Neural crest cell (in vitro differentiated cells): ENCODE measurements at places on chromosomes 7 and 10.

GRCh38 chr7:129401967-129402860 is 32.0 kb upstream of the STRIP2 start:
- DNase-seq, result no peak

GRCh38 chr7:26083113-26083512 is 68.9 kb upstream of the NFE2L3 start:
- DNase-seq, result no peak

DNA sequence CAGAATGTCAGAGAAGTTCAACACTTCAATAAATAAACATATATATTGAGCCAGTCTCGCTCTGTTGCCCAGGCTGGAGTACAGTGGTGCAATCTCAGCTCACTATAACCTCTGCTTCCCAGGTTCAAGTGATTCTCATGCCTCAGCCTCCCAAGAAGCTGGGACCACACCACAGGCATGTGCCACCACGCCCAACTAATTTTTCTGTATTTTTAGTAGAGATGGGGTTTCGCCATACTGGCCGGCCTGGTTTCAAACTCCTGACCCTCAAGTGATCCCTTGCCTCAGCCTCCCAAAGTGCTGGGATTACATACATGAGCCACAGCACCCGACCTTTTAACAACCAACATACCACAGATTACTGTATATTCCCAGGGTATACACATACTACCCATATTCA is 134.2 kb downstream of the JMJD1C start:
- DNase-seq, result no peak

DNA sequence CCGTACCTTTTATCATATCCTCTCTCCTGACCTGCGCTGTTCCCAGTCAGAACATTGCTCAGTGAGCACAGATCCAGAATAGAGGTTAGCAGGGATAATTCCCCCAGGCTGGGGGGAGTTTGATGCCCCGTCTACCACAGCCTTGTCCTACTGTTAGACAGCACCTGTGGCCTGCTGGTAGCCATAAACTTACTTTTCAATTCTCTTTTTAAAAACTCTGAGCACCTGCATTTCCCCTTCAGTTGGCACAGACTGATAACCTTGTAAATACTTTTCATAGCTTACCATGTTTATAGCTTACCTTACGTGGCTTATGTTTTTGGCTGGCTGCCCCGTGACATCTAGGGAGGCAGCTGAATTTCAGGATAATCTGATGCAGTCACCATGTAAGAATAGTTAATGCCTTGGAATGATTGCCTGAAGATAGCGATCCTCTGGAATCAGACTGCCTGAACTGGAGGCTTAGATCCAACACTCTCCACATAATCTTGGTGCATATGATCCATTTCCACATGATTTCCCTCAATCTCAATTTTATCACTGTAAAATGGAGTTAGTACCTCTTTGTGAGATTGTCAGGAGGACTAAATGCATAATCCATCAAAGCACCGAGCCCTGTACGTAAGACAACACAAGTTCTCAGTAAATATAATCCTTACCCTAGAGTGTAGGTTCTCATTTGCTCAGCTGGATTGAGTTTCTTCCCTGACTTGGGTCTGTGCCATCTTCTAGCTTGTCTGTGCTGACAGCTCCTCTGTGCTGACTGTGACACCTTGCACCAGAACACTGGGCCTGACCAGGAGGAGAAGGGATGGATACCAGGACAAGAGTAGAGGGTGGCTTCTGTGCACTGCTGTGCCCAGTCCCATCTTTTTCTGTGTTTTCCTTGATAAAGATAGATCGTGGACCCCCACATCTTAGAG is 111.7 kb upstream of the GJD4 start:
- DNase-seq, result no peak

- no peak for DNase-seq
Measured at GRCh38 chr7:137671920-137672319, 174.9 kb downstream of the DGKI start.

- no peak for DNase-seq
Measured at GRCh38 chr10:86635402-86635801, 18.9 kb upstream of the OPN4 start.

DNA sequence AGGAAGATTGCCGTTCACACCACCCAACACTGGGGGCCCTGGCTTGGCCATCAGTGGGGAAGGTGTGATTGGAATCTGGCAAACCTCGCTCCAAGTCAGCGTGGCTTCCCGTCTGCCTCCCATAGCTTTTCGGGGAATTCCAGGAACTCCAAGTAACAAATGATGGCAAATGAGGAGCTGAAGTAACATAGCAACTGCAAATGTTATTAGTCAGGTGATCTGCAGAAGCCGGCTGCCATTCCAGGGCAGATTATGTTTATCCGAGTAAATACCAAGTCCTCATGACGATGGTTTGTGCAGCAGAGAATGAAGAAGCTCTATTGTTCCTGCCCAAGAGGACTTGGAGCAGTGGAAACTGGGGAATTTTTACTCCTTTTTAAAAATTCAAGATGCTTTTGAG is 270.5 kb upstream of the PODXL start:
- no peak for DNase-seq

DNA sequence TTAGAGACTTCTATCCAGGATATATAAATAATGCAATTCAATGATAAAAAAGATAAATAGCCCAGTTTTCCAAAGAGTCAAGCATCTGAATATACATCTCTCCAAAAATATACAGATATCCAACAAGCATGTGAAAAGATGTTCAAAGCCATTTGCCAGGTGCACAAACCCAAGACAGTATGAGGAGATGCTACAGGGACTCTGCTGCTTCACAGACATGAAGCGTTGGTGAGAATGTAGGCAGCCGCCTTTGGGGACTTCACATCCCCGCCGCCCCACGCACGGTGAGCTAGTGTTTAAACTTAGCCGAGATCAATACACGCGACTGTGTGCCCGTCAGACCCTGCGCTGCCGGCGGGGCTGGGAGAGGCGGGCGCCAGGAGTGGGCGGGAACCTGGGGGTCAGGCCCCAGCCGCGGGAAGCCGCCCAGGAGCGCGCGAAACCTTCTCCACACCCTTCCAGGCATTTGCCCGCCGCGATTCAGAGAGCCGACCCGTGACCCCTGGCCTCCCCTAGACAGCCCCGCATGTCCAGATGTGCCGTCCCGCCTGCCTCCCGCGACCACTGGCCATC is 927 bp upstream of the ALOX5 start:
- no peak for DNase-seq

GRCh38 chr7:5302577-5302976 is 19.8 kb downstream of the SLC29A4 start:
- no peak for DNase-seq

DNA sequence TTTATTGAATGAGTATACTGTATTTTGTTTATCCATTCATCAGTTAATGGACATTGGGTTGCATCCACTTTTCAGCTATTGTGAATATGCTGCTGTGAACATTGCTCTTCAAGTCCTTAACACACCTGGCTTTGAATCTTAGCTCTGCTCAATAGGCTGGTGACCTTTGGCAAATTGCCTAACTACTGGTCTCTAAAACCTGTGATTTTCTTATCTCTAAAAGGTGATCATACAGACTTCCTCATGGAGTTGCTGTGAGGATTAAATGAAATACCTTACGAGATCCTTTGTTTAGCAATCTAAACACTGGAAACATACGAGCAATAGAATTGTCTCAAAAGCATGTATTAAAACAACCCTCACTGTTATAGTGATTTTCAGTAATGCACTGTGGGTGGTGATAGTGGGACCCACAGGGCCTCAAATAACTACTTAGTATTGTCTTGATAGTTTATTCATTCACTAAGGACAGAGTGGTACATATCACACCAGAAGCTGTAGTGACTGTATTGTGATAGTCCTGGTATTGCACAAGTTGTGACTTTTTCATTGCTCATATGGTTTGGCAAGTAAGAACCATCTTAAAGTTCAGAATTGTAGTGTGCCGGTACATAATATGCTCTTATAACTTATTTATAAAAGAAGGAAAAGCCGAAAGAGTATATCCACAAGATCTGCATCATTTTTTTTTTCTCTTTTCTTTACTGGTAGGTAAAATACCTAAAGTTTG is 257.6 kb downstream of the EXOC4 start:
- no peak for DNase-seq

DNA sequence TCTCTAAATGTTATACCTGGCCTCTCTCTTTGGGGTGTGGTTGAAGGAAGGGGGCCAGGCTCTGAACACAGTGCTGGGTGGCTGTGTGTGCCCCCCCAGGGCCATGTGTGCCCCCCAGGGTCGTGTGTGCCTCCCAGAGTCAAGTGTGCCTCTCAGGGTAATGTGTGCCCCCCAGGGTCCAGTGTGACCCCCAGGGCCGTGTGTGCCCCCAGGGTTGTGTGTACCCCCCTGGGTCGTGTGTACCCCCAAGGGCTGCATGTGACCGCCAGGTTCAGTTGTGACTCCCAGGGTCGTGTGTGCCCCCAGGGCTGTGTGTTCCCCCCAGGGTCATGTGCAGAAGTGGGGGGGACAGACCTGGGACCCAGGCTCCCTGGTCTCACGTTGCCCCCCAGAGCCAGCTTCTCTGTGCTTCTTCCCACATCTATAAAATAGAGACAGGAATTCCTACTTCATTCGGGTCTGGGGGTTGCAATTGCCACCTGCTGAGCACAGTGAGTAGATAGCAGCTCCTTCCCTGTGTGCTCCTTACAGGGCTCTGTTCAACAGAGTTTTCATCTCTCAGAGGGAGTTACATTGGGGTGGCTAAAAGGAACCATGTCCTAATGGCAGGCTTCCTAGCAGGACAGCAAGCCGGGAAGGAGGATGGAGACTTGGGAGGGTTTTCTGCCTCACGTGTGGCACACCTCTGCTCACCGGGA is 40.7 kb upstream of the AQP1 start:
- DNase-seq, result no peak

- no peak for DNase-seq
Measured at GRCh38 chr10:113443141-113443925, 109.5 kb upstream of the HABP2 start.

DNA sequence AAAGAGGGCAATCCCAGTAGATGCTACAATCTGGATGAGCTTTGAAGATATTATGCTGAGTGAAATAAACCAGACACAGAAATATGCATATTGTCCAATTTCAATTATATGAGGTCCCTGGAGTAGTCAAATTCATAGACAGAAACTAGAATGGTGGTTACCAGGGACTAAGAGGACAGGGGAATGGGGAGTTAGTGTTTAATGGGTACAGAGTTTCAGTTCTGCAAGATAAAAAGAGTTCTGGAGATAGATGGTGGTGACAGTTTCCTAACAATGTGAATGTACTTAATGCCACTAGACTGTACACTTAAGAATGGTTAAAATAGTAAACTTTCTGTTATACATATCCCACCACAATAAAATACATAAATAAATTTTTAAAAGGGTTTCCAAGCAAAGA is 236.6 kb downstream of the ELMO1 start:
- DNase-seq, result no peak

DNA sequence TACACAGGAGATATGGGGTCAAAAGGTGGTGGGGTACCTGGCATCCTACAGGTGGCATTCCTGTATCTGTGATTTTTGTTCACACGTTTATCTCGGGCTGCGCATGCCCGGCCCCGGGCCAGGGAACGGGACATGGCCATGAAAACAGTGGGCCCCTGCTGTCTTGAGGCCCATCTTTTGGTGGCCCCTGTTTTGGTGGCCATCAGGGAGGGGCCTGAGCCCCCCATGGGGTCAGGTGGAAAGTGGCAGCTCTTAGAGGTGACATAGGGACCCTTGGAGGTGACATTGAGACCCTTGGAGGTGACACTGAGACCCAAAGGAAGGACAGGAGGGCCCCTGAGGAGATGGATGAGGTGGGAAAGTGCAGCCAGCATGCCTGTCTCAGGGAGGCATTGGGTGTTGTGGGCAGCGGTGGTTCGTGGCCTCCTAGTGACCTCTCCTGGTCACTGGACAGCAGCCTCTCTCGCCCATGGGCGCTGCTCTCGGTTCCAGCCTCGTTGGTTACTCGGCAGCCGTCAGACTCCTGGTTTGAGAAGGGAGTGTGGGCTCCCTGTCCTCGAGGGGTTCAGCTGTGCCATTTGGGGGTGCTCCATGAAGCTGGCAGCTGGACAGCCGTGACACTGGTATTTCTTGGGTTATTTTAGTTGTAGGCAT is 39.9 kb downstream of the INPP5A start:
- no peak for DNase-seq

DNA sequence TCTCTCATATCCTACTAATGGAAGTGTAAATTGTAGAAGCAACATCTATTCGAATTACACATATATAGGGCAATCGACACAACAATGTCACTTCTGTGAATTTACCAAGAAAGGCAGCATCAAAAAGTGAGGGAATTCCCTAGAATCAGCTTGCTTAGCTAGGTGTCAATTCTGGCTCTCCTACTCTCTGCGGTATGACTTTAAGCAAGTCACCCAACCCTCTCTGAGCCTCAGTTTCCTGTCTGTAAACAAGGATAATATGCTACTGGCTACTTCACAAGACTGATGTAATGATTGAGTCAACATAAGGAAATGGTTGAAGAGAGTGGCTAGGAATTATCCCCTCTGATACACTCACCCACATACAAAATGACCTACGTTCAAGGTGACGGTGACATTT is 19.4 kb downstream of the CCDC6 start:
- DNase-seq, result no peak

GRCh38 chr7:77812290-77812685 is 13.7 kb downstream of the PHTF2 start:
- DNase-seq, result no peak

DNA sequence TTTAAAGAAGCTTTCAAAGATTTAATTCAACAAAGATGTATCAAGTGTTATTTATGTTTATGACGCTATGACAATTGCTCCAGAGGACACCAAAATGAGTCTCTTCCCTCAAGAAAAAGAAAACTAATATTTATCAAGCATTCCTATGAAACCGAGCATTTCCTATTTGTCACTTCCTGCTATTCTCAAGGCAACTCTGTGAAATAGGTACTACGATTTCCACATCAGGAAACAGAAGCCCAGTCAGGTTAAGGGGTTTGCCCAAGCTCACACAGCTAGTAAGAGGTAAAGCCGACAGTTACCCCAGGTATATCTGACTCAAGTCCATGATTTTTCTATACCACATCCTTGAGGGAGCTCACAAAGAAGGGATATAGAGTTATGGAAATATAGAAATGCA is 85.9 kb downstream of the TRIL start:
- DNase-seq, result no peak

DNA sequence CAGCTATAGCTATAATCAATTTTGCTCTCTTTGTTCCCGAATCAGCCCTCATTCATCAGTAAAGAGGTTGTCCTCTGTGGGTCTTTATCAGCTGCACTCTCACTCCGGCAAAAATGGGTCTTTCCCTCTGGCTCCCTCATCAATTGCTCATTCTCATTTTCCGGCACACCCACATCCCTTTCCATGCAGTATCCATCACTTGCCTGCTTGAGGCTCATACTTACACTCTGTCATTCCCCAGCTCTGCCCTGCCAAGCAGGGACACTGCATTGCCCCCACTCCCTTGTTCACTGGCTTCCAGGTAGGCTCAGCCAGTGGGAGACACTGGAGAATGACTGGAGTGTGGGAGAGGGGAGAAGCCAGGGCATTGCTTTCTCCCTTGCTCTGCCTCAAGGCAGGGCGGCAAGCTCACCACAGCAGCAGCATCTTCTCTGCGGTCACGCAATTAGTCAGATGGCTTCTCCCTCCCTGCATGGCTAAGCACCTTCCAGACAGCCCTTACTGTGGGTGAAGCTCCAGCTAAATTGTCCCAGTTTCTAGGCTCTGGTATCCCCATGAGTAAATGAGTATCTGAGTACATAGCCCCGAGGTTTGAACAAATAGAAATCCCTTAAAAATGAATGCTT is 470.7 kb upstream of the LRRN3 start:
- no peak for DNase-seq
